Suprapubic skin (tissue), 4 donors: ENCODE measurements at places on chromosomes 3 and 15. TPM values are rescaled to one million over a fixed set of nuclear protein-coding genes. Genes with fewer than 3 reads are reported as not detected.

DNA sequence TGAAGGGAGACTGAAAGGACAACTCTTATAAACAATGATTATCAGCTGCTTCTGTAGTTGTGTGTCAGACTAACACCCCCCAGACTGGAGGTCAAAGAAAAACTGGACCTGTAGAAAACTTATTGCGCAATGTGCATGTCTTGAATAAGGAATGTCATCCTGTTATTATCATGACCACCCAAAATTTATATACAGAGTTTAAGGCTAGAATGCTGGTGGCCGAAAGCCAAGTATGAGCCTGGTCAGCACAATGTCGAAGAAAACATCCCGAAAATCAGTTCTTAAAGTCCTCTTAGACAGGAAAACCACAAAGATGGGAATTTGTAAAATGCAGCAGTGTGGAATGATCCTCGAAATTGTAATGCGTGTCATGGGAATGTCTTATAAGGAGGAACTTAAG is 29.3 kb downstream of the RFTN1 start:
- DNase-seq: no peak

The ILDR1 gene
- 1.9 TPM for total RNA-seq

DNA sequence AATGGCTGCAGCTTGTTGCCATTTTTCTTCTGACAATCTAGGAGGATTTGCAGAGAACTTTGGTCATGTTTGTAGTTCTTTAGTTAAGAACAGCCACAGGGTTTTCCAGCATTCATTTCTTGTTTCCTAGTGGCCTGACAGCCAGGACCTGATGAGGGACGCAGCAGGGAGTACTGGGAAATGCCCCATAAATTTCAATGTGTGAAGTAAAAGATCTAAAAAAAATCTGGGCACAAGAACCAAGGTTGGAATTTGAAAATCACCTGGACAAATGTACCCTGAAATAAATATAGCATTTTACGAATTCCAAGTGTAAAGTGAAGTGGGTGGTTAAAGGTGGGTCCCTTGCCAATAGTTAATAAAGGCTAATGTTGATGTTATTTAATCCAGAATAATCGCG is 195.0 kb downstream of the ZIC1 start:
- no peak for DNase-seq

- DNase-seq: no peak
Measured at GRCh38 chr3:63952248-63952594, 40.0 kb upstream of the SCAANT1 start.

The ACTRT3 gene
- total RNA-seq: 0.68 TPM

DNA sequence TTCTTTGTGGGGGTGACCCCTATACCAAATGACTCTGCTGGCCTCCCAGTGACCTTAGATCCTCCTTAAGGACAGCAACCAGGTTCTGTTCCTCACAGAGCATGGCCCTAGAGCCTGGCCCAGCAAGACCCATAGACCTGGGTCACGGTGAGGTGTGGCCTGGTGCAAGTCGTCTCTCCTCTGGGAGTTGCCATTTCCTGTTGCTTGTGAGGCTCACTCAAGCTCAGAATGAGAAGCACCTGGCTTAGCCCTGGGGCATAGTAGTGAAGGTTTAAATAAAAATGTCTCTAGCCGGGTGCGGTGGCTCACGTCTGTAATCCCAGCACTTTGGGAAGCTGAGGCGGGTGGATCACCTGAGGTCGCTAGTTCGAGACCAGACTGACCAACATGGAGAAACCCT is 131.3 kb downstream of the SMAD6 start:
- DNase-seq: peak; percentile 55

DNA sequence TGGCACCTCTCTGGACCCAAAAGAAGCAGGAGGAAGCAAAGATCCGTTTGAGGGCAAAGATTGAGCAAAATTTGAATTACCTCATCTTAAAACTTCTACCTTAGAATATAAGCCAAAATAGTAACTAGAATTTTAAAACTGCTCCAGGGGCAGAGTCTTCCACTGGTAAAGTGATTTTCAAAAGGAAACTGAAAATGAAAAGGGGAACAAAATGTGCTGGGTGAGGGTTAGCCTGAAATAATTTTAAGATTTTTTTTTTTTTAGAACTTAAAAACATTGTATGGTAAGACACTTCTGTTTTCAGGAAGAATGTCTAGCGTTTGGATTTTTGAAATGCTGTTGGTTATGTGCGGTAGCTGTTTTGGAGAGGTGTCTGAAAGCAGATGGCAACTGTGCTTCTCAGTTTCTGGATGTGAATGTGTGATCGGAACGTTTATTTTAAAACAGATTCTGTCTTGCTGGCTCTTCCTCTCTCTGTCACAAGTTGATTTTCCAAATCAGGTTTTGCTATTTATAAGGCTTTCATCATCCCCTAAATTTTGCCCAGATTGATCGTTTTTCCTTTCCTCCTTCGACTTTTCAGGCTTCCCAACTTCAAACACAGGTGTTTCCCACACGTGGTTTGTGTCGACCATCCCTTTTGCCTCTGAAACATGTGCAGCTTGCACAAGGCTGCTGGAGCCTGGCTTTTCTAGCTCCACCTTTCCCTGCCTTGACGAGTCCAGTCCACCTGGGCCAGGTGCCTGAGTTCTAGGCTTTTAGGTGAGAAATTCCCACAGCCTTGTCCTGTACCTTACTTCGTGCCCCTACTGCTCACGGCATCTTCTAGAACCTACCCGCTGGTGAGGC is 3.3 kb downstream of the LRRK1 start:
- no peak for DNase-seq

The ACOX2 gene
- 8.0 TPM for total RNA-seq

DNA sequence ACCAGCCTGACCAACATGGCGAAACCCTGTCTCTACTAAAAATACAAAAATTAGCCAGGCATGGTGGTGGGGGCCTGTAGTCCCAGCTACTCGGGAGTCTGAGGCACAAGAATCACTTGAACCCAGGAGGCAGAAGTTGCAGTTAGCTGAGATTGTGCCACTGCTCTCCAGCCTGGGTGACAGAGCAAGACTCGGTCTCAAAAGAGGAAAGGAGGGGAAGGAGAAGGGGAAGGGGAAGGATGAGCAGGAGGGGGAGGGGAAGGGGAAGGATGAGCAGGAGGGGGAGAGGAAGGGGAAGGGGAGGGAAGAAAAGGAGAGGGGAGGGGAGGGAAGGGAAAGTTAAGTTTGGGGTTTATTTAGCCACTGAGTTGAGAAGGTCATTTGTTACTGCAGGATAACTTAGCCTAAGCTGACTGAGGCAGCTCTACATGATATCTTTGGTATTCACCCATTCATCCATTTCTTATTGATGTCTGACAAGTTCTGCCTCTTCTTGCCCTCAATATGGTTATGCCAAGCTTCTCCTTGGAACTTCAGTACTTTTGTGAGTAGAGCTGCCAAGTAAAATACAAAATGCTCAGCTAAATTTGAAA is 15.9 kb upstream of the ABHD2 start:
- DNase-seq: no peak

DNA sequence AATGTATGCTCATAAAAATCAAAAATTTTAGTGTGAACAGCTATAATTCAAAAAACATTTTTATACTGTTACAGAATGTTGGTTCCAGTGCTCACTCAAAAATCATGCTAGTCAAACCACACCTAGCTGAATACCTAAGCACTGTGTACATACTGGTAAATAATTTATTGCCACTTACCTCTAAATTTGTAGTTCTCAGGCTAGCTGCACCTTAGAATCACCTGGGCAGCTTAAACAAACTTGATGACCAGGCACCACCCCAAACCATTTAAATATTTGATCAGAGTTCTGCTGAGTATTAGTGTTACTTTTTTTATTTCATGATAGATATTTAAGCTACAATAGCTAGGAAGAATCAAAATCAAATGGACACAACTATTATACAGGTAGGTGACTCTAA is 32.3 kb upstream of the TMCO5A start:
- no peak for DNase-seq

- peak; percentile 47 for DNase-seq
Measured at GRCh38 chr3:127688416-127689265, 15.9 kb downstream of the ABTB1 start.

DNA sequence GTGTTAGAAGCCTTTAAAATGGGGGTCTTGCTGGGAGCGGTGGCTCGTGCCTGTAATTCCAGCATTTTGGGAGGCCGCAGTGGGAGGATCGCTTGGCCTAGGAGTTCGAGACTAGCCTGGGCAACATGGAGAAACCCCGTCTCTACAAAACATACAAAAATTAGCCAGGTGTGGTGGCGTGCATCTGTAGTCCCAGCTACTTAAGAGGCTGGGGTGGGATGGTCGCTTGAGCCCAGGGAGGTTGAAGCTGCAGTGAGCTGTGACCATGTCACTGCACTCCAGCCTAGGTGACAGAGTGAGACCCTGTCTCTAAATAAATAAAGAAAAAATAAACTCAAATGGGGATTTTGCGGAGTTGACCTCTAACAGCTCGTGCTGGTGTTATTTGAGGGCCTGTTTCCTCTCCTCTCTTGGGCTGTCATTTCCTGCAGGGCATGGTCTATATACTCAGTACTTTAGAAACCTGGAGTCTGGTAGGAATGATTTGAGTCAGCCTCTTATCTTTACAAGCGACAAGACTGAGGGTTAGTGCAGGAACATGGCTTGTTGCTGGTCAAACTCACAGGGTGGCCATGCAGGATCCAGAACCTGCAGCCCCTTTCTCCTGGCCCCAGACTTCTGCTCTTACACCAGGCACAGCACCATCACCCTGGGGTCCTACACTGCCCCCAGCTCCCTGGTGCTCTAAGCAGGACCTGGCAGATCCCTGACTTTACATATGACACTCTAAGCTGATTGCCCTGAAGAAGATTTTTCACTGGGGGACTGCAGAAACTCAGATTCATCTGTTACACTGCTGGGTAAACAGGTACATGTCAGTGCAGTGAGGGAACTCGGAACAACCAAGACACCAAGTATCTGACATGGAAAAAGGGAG is 15.1 kb downstream of the EHD4 start:
- DNase-seq: peak; percentile 37

The GP9 gene
- not detected for total RNA-seq

GRCh38 chr15:93852761-93853160 is 378.6 kb upstream of the MCTP2 start:
- DNase-seq: no peak

GRCh38 chr3:62768896-62769295 is 106.3 kb downstream of the CADPS start:
- no peak for DNase-seq

The LDHAL6B gene
- total RNA-seq: not detected
